Femur (tissue), 1 donor: ENCODE measurements at places on chromosomes 11 and 22.
A peak's percentile ranks its signal among the peaks of the same experiment; 100 is the strongest.

GRCh38 chr11:121636800-121637176 is 184.0 kb upstream of the SORL1-AS1 start:
- no peak for DNase-seq

DNA sequence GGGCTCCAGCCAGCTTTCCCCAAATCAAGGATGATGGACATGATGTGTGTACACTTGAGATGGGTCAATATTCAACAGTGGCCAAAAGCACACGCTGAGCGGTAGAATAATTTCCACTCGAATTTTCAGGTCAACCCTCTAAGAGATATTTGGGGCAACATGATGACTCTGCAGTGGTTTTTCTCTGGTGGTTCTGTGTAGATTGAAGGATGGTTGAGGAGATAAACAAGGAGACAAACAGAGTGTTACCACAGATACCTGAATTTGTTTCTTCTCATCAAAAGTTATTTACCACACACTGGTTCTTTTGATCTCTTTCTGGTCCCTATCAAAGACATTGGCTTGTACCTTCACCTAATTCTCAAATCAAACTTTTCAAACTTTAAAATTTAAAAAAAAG is 242.0 kb downstream of the ETS1 start:
- DNase-seq, result no peak

GRCh38 chr11:115958089-115959000 is 454.1 kb upstream of the CADM1 start:
- no peak for DNase-seq

- no peak for DNase-seq
Measured at GRCh38 chr11:64384028-64384737, 25.2 kb downstream of the RPS6KA4 start.

GRCh38 chr11:112844517-112844916 is 116.7 kb upstream of the NCAM1 start:
- DNase-seq, result peak; percentile 37

- no peak for DNase-seq
Measured at GRCh38 chr11:46663277-46663940, 37.0 kb downstream of the ARHGAP1 start.

DNA sequence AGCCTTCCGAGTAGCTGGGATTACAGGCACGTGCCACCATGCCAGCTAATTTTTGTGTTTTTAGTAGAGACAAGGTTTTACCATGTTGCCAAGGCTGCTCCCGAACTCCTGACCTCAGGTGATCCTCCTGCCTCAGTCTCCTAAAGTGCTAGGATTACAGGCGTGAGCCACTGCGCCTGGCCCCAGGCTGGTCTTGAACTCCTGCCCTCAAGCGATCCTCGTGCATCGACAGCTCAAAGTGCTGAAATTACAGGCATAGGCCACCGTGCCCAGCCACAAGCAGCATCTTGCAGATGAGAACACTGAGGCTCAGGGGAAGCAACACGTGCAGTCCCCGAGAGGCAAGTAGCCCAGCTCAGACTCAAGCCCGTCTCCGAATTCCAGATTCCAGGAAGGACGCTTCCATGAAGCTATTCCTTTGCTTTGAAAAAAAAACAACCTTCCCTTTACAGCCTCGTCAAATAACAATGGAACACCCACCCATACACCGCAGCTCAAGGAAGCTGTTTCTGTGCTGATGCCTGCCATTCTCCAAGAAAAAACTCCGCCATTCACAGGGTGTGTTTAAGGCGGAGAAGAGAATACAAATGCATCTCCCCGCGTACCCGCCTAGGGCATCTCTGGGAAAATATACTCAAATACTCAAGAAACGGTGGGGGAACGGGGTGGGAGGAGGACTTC is 34.5 kb upstream of the PDGFB start:
- DNase-seq, result no peak

DNA sequence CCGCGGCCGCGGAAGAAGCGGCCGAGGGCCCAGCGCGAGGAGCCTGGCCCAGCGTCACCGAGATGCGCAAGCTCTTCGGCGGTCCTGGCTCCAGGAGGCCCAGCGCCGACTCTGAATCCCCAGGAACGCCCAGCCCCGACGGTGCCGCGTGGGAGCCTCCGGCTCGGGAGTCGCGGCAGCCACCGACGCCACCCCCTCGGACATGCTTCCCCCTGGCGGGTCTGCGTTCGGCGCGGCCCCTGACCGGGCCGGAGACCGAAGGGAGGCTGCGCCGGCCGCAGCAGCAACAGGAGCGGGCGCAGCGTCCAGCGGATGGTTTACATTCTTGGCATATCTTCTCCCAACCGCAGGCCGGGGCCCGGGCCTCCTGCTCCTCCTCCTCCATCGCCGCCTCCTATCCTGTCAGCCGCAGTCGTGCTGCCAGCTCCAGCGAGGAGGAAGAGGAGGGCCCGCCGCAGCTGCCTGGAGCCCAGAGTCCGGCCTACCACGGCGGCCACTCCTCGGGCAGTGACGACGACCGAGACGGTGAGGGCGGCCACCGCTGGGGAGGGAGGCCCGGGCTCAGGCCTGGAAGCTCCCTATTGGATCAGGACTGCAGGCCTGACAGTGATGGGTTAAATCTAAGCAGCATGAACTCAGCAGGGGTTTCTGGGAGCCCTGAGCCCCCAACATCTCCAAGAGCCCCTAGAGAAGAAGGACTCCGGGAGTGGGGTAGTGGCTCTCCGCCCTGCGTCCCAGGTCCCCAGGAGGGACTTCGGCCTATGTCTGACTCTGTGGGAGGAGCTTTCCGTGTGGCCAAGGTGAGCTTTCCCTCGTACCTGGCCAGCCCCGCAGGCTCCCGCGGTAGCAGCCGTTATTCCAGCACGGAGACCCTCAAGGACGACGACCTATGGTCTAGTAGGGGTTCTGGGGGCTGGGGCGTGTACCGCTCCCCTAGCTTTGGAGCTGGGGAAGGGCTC is 1.2 kb downstream of the ARHGEF17 start:
- DNase-seq, result peak; percentile 95

- DNase-seq, result no peak
Measured at GRCh38 chr11:30159546-30159945, 71.3 kb upstream of the FSHB start.

- DNase-seq, result no peak
Measured at GRCh38 chr11:18526130-18526520, 617 bp downstream of the TSG101 start.

DNA sequence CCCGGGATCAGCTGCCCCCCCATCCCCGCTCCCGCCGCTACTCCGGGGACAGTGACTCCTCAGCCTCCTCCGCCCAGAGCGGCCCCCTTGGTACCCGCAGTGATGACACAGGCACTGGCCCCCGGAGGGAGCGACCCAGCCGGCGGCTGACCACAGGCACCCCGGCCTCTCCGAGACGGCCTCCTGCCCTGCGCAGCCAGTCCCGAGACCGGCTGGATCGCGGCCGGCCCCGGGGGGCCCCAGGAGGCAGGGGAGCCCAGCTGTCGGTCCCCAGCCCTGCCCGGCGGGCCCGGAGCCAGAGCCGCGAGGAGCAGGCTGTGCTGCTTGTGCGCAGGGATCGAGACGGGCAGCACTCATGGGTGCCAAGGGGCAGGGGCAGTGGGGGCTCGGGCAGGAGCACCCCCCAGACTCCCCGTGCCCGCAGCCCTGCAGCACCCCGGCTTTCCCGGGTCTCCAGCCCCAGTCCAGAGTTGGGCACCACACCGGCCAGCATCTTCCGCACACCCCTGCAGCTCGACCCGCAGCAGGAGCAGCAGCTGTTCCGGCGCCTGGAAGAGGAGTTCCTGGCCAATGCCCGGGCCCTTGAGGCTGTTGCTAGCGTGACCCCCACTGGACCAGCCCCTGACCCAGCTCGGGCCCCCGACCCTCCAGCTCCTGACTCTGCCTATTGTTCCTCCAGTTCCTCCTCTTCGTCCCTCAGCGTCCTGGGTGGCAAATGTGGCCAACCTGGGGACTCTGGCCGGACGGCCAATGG is 3.9 kb downstream of the RASL10A start:
- peak; percentile 53 for DNase-seq

DNA sequence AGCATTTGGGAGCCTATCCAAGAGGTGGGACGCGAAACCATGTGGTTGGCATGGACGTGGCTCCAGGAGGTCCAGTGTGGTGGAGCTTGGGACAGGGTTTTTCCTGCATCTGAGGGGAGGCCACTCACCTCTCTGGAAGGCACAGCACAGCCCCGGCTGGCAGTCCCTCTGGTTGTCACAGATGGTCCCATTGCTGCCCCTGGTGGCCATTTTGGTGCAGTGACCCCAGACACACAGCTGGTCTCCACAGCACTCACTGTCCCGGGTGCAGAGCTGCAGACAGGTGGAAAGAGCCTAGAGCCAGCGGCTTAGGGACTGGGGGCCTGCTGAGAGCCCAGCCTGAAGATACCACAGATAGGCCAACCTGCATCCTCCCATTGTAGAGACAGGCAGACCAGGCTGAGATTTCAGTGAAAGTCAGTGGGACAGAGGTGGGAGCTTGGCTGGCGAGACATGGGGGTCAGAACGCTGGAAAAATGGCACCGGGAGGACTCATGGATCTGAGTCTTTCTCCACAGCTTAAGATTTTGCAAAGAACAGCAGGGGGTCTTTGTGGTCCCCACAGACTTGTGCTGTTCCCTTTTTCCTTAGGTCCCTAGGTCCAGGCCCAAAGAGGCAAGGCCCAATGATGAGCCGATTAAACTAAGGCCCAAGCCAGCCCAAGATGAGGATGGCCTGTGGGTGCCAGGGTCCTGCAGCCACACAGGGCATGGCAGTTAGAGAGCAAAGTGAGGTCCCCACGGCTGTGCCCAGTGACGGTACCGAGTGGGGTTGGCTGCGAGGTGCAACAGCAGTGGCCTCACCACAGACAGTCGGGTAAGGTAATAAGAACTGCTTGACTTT is 41.4 kb downstream of the DKK3 start:
- peak; percentile 76 for DNase-seq

DNA sequence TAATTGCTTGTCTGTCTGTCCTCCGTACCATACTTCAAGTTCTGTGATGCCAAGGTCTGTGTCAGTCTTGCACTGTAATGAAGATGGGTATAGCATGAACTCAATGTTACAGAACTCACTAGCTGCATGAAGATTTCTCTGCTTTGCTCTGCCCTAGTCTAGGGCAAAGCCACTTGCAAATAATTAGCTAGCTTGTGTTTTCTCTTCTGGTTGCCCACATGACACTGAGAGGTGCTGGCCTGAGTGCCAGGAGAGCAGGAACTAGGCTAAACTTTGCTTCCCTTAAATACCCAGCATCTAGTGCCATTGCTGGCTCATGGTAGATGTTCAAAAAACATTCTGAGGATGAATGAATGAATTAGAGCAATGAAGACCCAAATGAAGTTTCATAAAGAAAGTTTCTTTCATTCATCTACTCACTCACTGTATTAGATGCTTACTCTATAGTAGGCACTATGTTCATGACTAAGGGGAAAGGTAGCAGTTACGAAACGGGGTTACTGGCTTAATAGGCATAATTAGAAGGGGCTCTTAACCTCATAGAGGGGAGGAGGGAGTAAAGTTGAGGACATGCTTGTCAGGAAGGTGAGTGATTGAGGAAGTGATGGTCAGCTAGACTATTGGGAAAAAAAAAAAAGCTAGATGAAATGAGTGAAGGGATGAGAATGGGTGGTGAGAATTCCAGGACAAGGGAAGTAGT is 4.4 kb upstream of the ENDOD1 start:
- no peak for DNase-seq

DNA sequence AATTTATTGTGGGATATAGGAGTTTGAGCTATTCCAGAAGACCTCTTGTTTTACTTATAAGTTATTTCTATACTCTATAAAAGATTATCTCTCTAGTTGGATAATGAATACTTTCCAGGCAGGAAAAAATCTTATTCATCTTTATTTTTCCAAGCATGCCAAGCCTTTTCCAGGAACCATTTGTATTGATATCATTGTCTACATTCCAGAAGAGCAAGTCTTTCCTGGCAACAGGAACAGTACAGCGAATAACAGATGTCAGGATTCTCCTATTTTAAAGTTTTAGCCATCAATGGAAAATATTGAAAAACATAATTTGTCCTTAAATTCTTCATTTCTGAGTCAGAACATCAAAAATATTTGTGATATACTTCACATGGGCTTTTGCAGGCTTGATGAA is 5.2 kb upstream of the NXPE1 start:
- DNase-seq, result no peak

- DNase-seq, result no peak
Measured at GRCh38 chr22:41280065-41280464, 5.9 kb downstream of the RANGAP1 start.

- no peak for DNase-seq
Measured at GRCh38 chr11:30216534-30216933, 14.3 kb upstream of the FSHB start.

GRCh38 chr22:35627267-35628041 is 10.3 kb upstream of the MB start:
- peak; percentile 86 for DNase-seq

DNA sequence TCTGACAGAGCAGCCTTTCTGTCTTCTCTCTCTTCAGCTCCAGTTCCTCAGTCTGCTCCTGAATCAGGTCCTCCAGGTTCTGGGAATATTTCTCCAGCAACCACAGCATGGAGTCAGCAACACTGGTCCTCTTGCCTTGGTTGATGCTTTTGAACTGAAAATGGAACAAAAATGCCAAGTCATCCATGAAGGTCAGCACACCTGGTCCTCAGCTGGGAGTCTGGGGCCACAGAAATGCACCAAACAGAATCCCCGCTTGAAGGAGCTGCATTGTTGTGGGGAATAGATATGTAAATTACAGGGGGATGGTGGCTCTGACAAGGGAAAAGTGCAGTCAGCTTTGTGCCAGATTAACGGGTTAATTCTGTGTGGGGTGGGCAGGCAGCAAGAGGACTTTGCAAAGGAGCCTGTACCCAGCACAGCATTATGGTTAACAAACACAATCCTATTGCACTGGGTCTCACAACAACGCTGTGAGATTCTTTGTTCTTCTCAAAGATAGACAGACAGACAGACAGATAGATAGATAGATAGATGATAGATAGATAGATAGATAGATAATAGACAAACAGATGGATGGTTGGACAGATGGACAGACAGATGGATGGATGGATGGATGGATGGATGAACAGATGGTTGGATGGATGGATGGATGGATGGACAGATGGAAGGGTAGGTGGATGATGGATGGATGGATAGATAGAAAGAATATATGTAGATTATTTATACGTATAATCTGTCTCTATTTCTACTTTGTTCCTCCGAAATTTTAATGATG is 33.8 kb upstream of the LRRC32 start:
- DNase-seq, result no peak

- no peak for DNase-seq
Measured at GRCh38 chr11:11265320-11265719, 87.7 kb downstream of the CSNK2A3 start.
